ENCODE measurements at places on chromosomes 3 and 15.

GRCh38 chr3:64426551-64426950, 201.3 kb upstream of the PRICKLE2 start:
- no peak for DNase-seq

- DNase-seq: no peak
Observed at GRCh38 chr3:89289574-89290190, 182.3 kb downstream of the EPHA3 start.

DNA sequence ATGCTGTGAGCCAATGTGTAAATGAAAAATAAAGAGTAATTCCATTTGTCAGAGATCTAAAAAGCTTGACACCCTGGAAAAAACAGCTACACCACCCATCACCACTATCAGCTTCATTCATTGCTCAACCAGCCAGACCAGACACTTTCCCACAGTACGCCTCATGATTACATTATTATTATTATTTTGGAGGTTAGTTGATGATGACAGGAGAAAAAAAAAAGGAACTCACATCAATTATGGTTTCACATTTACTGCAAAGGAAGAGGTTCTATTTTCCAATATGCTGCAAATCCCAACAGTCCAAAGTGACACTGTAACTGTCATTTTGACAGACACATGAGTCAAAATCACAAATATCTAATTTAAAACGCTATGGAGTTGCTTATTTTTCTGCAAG, 134.7 kb upstream of the TSC22D2 start:
- no peak for DNase-seq

- DNase-seq: no peak
Observed at GRCh38 chr3:152245498-152246170, 23.1 kb upstream of the MBNL1 start.

GRCh38 chr3:197800379-197800778, 9.3 kb downstream of the LRCH3 start:
- no peak for DNase-seq

- DNase-seq: no peak
Observed at GRCh38 chr3:34106879-34107278, 308.4 kb downstream of the PDCD6IP start.

GRCh38 chr15:78811825-78812183, 540 bp upstream of the ADAMTS7 start:
- DNase-seq: no peak

DNA sequence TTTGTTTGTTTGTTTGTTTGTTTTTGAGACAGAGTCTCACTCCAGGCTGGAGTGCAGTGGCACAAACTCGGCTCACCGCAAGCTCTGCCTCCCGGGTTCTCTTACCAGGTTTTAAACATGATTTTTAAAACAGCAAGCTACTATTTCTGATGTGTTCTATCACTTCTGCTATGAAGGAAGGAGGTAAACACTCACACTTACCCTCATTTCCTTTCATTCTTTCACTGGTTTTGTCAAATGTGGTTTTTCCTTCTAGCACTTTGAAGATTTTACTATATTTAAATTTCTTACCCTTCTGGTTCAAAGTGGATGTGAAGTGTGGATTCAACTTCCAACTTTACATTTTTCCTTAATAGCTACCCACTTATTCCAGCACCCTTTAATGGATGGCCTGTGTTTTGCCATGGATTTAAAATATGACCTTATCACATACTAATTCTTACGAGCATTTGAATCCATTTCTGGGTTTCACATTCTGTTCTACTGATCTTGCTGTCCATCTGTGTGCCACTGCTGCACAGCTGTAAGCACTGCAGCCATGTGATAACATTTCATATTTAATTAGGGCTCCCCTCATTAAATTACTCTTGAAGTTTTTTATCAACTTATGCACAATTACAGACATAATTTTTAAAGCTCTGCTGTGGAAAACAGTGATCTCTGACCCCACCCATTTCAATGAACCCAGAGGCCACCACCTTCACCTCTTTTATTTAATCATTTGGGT, 42.3 kb downstream of the TXNRD3 start:
- no peak for DNase-seq

DNA sequence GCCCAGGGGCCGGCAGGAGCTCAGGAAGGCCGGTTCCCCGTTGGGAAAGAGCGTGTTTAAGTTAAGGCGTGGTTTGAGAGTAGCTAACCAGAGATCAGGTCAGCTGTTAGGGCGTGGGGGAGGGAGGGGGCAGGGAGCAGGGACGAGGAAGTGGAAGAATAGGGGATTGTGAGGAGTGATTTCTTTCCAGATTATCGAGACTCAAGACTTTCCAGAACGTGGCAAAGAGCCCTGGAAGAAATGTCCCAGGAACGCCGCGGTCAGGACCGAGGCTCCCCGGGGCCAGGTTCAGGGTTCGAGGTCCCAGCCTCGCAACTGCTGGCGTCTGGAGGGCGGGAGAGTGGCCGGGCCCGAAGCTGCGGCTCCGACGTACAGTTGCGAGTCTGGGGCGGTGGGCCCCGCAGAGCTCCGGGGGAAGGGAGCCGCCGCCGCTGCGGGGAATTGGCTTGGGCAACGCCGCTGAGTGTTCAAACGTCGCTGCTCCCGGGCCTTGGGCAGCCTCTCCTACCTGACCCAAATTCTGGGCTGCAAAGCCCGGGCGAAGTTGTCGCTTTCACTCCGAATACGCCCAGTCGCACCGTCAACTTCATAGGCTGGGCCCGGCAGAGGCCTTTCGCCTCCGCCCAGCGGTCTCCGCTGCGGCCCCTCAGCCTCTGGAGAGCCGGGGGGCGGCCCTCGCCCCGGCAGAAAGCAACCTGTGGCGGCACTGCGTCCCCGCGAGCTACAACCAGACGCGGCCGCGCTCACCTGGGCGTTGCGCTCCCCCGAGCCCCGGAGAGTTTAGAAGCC, 9.5 kb downstream of the ISL2 start:
- DNase-seq: no peak

DNA sequence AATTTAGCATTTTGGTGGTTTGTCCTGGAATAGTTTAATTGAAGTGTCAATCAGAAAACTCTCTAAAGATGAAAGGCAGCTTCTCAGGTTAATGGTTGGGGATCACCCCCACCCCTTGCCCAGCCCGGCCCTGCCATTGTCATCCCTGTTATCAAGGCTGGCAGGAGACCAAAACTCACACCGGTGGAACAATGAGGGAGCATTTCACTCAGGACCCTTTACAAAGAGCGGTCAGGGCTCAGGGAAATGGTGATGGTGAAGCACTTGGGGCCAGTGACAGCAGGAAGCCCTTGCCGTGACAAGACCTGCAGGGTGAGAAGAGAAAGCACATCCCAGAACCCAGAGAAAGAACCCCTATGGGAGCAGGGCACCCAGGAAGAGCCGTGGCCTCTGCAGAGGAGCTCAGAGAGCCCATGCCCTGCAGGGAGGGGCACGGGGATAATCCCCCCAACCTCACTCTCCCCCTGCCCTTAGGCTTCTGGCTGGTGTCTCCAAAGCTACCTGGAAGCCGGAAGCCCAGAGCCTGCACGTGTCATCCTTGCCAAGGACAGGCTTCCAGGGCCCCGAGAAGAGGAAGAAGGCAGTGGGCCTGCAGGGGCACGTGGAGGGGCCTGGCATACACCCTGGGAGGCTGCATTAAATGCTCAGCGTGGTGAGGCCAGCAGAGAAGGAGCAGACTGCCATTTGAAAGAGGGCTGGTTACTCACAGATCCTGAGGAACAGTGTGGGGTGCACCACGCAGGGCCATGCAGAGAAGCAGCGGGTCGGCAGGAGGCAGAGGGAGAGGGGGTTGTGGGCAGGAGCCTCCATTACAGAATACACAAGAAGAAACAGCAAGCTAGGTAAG, 80.6 kb upstream of the PRR20G start:
- no peak for DNase-seq

DNA sequence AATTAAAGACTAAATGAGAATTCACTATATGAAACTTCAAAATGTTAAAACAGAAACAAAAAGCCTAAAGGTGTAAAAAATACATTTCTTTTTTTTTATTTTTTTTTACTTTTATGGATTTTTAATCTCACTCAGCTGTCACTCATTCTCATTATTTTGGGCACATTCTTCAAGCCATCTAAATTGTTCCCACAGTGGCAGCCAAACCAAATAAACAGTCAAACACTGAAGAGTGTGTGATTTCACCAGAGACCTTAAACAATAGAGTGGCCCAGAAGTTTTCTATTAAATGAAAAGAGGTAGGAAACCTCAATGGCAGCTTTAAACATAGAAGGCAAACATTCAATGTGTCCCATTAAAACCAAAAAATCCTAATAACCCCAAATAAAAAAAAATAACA, 616.1 kb downstream of the OTOL1 start:
- no peak for DNase-seq

- no peak for DNase-seq
Observed at GRCh38 chr3:52620580-52620979, 65.1 kb downstream of the PBRM1 start.

DNA sequence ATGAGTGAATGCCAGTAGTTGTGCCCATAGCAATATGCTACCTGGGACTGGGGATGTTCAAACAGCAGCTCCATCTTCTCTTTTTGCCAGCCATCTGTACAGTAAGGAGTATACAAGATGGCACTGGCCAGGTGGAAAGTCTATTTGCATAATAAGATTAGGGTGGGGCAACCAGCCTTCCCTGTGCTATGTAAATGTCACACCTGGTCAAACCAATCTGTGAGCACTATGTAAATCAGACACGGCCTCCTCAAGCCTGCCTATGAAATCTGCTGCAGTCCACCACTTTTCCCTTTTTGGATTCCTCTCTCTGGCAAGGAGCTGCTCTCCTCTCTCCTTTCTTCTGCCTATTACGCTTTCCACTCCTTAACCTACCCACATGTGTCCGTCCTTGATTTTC, 53.0 kb downstream of the C3orf80 start:
- DNase-seq: no peak

- no peak for DNase-seq
Observed at GRCh38 chr3:55607175-55607574, 120.1 kb upstream of the WNT5A start.

- no peak for DNase-seq
Observed at GRCh38 chr3:134939978-134940377, 144.9 kb downstream of the EPHB1 start.

DNA sequence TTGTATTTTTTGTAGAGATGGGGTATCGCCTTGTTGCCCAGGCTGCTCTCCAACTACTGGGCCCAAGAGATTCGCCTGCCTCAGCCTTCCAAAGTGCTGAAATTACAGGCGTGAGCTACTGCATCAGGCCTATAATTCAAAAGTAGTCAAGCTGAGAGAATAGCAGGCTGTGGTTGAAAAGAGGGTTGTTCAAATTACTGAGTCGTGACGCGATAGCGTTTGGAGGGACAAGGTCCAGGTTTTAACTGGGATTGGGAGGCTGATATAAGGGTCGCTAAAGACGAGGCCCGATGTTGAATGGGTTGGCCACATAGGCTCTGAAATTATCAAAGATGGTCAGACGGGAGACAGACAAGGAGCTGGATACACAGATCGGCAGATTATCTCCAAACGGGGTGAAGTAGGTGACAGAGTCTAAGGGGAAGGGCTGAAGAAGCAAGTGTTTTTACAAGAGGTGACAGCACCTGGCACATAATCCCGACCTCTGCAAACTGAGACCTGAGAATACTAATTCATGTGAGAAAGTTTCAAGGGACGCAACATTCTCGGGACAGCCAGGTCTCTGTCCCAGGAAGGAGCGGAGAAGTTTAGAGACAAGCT, 759 bp upstream of the ARID3B start:
- no peak for DNase-seq

DNA sequence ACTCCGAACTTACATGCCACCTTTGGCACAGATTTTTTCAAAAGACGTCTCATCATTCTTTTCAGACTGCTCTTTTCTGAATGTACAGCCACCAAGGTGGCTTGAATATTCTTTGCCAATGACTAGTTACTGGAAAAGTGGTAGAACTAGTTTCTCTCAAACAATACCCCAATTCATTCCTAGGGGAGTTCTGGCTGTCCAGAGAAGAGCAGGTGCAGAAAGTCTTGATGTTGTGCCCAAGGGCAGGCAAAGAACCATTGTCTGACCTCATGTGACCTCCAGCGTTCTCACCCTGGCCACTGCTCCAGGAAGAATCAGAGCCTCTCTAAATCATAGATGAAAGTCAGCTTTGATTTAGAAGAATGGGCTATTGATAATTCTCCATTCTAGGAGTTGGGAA, 5.5 kb downstream of the LMOD3 start:
- no peak for DNase-seq

DNA sequence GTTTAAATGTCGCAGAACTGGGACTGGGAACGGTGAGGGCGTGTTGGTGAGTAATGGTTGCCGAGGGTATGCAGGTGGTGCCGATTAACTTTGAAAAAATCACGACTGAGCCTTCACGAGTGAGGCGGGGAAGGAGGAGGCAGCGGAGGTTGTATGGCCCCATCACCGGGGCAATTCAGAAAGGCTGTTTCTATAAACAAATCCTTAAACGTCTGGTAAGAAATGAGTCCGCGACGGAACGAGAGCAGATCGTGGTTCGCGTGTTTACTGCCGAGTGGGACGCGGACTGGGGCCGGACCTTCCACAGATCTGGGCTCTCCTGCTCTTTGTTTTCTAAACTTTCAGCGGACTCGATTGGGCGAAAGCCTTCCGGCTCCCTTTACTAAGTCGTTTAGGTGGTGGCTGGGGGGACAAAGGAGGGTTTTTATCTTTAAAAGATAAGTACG, 2.7 kb downstream of the IGF1R start:
- no peak for DNase-seq

DNA sequence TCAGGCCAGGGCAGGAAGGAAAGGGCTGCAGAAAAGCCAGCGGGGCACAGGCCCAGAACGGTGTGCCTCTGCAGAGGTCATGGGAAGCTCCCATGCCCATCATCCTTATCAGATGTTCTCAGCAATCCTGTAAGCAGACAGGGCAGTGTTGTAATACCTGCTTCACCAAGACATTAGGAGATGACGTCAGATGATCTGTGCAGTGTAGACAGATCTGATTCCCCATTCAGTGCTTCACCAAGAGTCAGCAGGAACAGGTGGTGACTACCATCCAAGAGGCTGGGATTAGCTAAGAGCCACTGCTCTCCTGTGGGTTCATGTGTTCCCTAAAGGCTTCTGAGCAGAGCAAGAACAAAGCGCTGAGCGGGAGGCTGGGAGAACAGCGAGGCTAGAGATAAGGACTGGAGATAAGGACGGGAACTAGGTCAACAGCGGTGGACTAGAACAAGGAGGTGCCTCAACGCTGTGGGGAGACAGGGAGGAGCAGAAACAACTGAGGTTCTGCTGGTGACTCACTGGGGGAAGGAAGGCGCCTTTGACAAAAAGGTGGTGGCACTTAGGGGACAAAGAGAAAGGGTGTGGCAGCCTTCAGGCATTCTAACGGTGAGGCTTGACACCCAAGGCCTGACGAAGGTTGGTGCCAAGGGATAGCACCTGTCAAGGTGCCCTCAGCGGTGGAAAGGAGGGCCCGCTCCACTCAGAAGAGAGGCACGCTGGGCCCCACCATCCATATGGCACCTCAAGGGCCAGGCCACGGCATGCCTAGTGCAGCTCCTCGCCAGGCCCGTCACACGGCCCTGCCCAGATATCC, 28.4 kb downstream of the CCDC12 start:
- no peak for DNase-seq

- no peak for DNase-seq
Observed at GRCh38 chr3:40885430-40885829, 313.9 kb upstream of the CTNNB1 start.
